ENCODE measurements at places on chromosomes 5 and 9.
A peak's percentile ranks its signal among the peaks of the same experiment; 100 is the strongest.

DNA sequence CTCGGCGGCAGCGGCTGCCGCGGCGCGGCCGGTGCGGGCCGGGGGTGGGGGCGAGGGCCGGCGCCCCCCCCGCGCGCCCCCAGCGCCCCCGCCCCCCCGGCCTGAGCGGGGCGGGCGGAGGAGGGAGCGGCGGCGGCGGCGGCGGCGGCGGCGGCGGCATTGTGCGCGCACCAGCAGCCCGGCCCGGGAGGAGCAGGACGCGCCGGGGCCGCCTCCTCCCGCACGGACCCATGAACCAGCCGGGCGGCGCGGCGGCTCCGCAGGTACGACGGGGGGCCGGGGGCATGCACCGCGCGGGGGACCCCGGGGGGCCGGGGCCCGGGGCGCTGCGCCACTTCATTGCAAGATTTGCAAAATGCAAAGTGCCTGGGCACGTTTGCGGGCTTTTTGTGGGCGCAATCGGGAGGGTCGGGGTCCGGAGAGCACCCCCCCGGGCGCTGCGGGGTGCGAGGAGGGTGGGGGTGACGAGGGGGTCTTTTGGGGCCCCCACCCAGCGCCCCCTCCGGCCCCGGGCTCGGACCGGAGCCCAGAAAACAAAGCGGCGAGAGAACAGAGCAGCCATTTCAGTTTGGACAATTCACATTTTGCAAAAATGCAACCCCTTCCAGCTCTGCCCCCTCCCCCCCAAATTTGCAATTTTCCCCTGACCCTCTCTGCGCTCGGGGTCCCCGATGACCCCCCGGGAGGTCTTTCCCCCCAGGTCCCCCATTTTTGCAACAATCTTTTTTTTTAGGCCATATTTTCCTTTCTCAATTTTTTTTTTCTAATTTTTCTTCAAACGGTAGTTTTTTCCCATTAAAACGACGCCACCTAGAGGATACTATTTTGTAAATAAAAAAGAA is at the start of gene ZNF618:
ZNF618 (plus strand) TSS at position 159 of the 842 bp plus-strand sequence; CDS start at position 231, 72 bp downstream.
- peak; percentile 5 for DNase-seq

DNA sequence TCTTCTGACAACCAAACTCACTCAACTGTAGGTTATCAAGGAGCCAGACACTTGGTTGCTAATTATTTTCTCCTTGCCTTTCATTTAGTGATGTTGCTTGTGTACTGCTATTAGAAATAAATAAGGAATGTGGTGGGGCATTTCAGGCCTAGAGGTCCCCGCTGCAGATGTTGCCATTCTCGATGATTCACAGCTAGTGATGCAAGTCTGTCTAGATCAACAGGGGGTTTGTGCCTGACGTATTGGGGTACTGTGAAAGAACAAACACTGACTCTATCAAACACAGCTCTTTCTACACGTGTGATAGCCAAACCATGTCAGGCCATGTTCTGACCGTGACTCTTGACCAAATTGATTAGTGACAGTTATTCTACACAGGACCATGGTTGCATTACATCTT is 144.7 kb downstream of the OSTF1 start:
- no peak for DNase-seq

GRCh38 chr5:665541-665955 is 27.6 kb downstream of the TPPP start:
- no peak for DNase-seq

GRCh38 chr9:21528123-21528808 is 46.2 kb upstream of the IFNE start:
- no peak for DNase-seq

- no peak for DNase-seq
These were observed 26.0 kb downstream of the SKP2 start for GRCh38 chr5:36177715-36178523.
